ENCODE measurements at places on chromosomes 5 and 9. TPM values are rescaled to one million over a fixed set of nuclear protein-coding genes. Genes with fewer than 3 reads are reported as not detected.

DNA sequence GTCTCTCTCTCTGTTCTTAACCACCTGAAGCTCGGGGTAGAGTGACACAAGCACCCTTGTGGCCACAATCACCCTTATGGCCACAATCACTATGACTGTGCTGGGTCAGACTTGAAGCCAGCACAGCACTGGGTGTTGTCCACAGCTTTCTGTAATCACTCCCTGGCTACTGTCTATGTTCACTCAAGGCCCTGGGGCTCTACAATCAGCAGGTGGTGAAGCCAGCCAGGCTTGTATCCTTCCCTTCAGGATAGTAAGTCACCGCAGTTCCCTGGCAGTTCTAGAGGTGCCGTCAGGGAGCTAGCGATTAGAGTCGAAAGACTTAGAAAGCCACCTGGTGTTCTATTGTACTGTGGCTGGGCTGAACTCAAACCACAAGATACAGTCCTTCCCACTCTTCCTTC, 44.2 kb downstream of the GDA start:
- DNase-seq = peak; percentile 12

DNA sequence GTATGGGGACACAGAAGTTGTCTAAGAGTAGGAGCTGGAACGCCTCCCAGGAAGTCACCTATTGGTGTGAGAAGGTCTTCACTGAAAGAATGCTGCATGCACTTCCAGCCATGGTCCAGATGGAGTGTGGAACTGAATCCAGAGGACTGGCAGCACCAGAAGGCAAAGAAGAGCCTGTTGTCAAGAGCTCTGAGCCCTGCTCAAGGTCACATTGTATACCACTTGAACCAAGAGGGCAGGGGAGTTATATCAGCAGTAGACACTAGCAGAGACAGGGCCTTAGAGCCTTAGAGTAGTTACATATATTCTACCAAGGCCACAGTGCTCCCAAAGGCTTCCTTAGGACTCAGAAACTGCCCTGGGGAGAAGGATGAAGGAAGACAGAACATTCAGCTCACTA, 130.8 kb upstream of the POC5 start:
- DNase-seq = no peak

DNA sequence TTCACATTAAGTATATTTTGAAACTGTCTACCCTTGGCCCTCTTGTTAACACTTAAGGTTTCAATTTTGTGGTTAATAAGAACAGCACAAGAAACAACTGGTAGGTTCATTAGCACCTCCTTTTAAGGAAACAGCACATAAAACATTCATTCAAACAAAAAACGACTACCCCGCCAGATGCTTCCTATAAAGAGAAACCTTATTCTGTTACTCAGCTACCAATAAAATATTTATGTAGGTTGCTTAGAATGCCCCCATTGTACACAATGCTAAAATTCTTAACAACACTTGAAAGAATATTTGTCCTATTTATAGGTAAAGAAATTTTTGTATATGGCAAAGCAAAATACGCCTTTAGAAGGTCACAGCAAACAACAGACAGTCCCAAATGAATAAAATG, 23.2 kb downstream of the CDK5RAP2 start:
- no peak for DNase-seq

DNA sequence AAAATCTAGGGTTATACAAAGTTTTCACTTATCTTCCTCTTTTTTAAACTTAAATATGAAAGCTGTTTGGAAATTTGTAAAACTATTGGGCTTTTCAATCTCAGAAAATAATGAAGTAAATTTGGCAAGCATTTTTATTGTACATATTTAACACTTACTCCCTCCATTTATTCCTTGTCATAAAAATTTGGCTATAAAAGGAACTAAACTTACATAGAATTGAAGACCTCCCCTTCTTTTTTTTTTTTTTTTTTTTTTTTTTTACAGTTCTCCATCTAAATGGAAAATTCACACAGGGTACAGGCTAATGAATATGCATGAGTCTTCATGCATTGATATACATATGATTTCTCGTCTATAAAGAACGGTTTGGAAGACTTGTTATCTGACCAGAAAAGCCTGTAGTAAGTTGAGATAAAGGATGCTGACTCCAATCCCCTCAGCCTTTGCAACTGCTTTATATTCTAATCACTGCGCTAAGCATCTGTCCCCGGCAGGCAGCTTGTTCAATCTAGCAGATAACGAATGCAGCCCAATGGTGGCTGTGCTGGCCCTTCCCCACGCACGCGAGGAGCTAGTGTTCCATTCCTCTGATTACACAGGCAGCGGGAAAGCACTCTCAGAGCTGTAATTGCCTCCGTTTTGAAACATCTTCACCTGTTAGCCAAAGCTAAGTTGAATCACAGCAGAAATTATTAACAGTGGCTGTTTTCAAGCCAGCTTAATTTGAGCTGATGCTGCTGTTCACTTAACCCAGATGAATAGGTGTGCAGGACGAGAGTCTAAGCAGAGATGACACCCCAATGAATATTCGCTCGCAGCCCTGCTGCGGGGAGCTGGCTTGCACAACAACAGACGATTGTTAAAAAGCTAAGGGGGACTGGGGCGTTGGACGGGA, 453.8 kb upstream of the ZNF608 start:
- DNase-seq = no peak

- no peak for DNase-seq
These were observed 17.8 kb downstream of the PHF2 start for GRCh38 chr9:93594041-93594756.

DNA sequence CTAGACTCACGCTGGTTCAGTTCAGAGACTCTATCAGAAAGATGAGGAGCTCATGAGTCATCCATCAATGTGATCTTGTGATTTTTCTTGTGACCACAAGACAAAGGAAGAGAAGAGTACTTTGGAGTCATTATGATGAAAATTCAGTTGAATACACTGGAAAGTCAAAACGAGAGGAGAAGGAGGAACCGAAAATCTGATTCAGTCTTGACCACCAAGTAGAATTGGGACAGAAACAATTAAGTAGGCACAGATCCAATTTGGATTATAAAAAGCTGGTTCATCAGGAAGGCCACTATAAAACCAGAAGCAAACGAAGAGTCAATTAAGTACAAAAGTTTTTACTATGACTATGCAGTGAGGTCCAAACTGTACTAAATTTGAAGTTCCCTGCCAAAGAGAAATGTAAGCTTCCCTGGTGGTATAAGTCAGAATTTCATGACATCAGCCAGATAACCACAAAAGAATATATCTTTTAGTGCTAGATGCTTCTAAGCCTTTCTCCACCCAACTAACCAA, 90.9 kb downstream of the THBS4 start:
- DNase-seq = peak; percentile 43

- no peak for DNase-seq
These were observed 47.7 kb downstream of the AMBP start for GRCh38 chr9:114030364-114030763.

GRCh38 chr9:77575785-77576184, 72.3 kb downstream of the GNA14 start:
- DNase-seq = no peak

- DNase-seq = no peak
These were observed 28.7 kb downstream of the ANKRD33B start for GRCh38 chr5:10592601-10593000.

DNA sequence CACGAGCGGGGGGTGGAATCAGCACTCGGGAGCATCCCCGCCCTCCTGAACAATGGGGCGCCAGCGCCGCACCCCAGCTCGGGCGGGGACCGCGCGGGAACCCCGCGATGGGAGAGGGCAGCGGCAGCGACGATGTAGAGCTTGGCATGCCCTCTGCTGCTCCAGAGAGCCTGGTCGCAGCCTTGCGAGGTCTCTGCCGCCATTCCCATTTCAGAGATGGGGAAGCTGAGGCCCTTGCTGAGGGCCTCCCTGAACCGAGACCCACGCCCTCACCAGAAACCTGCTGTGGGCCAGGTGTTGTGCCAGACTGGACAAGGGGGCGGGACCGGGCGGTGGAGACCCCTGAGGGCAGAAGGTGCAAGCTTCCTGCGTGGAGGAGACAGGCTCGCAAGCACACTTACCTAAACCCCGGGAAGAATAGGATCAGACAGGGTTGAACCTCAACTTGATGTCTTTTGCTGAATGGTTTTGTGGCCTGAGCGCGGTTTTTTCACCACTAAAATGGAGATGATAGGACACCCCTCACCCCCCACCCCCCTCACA, 647 bp upstream of the MEGF9 start:
- no peak for DNase-seq

Gene CNTNAP3B
- polyA plus RNA-seq = 1.1 TPM

Gene ALDOB
- not detected for polyA plus RNA-seq
